ENCODE measurements at places on chromosomes 12 and 14. TPM values are rescaled to one million over a fixed set of nuclear protein-coding genes. Genes with fewer than 3 reads are reported as not detected.

- DNase-seq, result no peak
Observed at GRCh38 chr14:22560662-22561365, 28.2 kb downstream of the DAD1 start.

GRCh38 chr14:76484355-76484754, 108.4 kb downstream of the ESRRB start:
- no peak for DNase-seq

- no peak for DNase-seq
Observed at GRCh38 chr12:52383331-52383730, 2.1 kb downstream of the KRT84 start.

DNA sequence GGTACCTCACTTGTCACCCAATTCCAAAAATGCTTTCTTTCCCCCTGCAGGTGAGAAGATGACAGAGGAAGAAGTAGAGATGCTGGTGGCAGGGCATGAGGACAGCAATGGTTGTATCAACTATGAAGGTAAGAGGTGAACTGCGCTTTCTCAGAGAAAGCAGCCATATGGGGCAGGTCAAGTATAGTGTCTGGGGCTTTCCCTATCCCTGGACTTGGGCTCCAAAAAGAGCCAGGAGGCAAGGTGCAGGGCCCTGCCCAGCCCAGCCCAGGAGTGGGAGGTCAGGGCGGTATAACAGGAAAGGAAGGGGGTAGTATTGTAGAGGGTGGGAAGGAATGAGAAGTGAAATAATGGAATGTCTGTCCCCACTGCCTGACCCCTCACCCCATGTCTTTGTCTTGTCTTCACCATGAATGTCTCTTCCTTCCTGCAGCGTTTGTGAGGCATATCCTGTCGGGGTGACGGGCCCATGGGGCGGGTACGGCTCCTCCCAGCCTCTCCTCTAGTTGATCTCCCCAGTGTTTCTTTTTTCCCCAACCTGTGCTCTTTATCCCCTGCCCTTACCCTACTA, 2.1 kb downstream of the MYL6 start:
- DNase-seq, result peak; percentile 32

Gene KRT84
- total RNA-seq, result not detected

Gene MANSC4
- not detected for total RNA-seq

All from Daoy (cell line).